Stimulated activated CD8-positive, alpha-beta memory T cell treated with anti-CD3 and anti-CD28 coated beads, Interleukin-15, amount 100 ng/mL, for 1 hour (primary cell): ENCODE measurements at places on chromosomes 7 and 10.

- DNase-seq = no peak
Measured at GRCh38 chr7:55409482-55410225, 44.5 kb downstream of the LANCL2 start.

GRCh38 chr7:51587604-51588003 lies 271.0 kb upstream of the COBL start:
- no peak for DNase-seq

DNA sequence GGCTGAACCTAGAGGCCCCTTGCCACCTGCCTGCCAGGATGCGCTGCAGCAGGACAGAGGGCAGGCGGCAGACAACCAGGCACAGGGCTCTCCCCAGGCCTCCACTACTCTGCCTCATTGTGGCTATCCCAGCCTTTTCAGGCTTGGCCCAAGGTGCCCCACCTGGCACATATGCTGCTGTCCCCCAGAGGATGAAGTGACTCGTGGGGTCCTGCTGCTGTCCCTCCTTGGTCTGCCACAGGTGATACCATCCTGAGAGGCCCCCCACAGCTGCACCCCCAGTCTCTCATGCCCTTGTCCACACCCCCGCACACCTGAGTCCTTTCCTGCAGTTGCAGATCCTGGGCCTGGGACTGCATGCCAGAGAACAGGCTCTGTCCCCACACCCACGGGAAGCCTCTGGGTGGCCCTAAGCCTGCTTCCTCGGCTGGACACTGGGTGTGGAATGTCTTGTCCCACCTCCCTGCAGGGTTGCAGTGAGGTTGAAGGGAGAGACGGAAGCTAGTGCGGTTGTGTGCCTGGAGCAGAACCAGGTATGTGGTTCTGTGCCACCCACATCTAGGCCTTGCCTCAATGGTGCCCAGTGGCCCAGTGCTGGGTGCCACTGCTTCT lies 55.3 kb downstream of the RASGEF1A start:
- no peak for DNase-seq

GRCh38 chr10:33036670-33037069 lies 78.6 kb upstream of the ITGB1 start:
- no peak for DNase-seq

GRCh38 chr7:31125171-31125570 lies 73.1 kb downstream of the ADCYAP1R1 start:
- no peak for DNase-seq

GRCh38 chr7:195010-195829 lies 2.8 kb downstream of the FAM20C start:
- DNase-seq = no peak

DNA sequence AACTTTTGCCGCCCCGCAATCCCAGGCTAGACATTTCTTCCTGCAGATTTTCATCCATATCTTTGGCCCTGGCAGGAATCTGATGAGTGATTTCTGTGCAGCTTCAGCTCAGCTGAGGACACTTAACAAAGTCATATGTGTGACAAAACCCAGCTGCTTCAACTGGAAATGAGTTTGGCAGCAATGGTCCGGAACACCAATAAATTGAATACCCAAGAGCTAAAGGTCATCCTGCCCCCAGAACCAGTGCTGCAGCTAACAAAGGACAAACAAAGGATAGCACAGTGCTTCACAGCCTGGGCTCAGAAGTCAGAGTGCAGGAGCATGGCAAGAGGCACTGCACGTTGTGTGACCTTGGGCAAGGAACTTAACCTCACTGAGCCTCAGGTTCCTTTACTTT lies 40.0 kb upstream of the TRIL start:
- DNase-seq = no peak
